ENCODE measurements at places on chromosomes 3 and 15.

GRCh38 chr15:51199541-51199940 lies 104.8 kb upstream of the TNFAIP8L3 start:
- no peak for DNase-seq

DNA sequence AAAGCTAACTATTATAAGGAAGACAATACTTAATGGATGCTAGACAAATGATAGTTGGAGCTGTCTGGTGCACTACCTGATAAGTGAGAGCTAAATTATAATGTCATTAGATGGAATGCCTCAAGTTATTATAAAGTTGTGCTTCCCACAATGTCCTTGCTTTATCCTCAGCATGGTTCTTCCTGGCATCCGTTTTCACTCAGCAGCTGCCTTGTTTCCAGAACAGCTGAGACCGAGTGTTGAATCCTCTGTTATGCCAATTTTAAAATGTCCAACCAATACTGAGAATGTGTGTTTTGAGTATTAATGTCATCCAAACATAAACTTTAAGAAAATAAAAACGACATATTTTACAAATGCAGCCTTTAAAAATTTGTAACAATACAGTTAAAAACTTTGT lies 286.7 kb upstream of the SOX2 start:
- no peak for DNase-seq

DNA sequence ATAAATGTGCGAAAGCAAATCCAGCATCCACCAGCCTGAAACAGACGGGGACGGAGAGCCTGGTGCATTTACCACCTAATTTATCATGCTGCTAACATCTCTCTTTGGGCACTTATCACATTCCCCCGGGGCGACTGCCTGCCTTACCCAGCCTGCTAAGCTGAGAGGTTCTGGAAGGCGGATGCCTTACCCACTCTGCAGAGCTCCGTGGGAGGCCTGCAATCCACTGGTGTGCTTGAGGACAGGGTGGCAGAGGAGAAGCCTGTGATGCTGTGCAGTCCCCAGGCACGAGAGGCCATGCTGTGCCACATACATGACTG lies 25.5 kb downstream of the MGLL start:
- peak; percentile 92 for DNase-seq

GRCh38 chr15:41930221-41930866 lies 36.5 kb upstream of the SPTBN5 start:
- no peak for DNase-seq

DNA sequence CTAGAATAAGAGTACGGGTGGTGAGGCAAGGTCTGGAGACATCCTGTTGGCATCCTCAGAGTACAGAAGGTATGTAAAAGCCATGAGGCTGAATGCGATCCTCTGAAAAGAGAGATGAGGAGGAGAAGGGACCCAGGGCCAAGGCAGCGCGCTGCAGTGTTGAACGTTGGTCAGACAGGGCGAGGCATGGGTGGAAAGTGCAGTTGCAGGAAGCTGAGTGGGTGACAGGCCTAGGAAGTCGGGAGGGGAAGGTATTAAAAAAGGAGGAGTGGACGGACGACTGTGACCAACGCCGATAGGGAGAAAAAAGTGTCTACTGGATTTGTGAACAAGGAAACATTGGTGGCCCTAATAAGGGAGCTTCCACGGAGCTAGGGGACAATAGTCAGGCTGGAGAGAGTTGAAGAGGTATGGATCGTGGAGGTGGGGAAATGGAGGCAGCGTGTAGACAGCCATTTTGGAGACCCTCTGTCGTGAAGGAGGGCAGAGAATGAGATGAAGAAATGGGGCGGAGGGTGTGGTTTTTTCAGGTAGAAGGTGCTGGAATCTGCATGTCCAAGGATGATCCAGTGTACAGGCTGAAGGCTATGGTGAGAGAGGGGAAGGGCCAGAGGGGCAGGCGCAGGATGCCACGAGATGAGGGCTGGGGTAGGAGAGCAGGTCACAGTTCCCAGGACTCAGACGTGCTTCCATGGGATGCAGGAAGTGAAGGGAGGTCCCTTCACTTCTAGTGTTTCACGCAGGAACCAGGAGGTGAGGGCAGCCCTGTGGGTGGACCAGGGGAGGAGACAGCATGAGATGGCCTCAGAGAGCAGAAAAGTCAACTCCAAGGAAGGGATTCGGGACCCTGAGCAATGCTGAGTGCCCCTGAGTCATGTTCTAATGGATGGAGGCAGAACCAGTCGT lies 115.9 kb downstream of the ASB7 start:
- DNase-seq = no peak

DNA sequence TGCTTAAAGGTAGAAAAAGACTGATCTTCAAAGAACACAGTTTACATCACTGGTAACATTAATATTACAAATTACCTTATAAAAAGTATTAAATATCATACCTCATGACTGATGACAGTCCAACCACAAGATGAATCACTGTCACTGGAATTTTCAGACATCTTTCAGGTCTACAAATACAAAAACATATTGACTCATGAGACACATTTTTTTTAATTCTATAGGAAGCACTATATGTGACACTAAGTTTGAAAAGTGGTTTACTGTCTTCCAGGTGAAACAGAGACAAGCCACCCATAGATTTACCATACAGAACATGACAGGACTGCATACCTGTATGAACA lies 18.9 kb downstream of the CCPG1 start:
- DNase-seq = no peak

DNA sequence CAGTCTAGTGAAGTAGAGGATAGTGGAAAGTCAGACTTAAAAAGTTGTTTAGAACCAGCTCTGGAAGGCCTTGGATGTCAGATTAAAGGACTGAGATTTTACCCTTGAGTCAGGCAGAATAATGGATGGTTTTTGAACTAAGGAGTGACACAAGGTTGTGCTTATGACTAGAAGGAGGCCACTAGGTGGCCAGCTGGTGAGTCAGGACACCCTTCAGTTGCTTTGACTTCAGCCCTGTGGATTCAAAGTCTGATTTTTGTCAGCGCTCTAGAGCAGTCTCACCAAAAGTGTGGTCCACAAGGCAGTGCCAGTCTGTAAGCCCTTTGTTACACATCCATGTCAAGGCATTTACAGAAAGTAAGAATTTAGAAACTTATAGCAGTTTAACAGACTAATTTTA lies 3.8 kb upstream of the GABPB1 start:
- no peak for DNase-seq

GRCh38 chr3:14920536-14920935 lies 26.8 kb upstream of the NR2C2 start:
- no peak for DNase-seq

DNA sequence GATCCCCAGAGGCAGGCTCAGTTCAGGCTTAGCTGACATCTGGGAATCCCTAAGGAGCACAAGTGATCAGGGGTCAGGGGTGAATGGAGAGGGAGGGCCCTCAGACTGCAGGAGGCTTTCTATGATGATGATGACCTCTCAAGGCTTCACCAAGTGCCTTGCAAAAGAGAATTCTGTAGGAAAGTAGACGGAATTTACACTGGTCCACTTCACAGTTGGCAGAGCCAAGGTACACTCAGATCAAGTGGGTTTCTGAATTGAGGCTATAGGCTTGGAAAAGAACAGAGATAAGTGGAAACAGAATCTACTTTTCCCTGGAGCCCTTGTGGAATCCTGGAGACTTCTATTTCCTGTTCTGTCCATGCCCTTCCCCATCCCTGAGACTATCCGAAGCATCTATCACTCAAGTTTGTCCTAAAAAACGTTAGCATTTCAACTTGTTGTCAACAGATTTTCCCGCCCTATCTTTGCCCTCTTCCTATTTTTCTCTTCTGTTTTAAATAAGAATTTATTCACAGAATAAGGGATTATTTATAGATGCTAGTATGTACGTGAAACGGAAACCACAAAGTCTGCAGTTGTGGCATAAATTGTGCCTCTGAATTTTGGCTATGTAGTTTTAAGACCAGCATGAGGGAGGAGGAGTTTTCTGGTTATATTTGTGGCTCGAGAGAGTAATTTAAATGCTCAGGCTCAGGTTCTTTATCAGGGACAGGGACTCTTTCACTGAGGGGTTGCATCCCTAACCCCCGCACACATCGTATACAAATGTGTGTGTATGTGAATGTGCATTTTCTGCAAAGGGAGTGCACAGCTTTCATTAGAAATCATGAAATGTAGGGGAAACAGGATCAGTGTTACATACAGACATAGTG lies 12.8 kb downstream of the GCSAM start:
- no peak for DNase-seq

GRCh38 chr3:149992416-149993058 lies 21.8 kb upstream of the PFN2 start:
- DNase-seq = no peak

DNA sequence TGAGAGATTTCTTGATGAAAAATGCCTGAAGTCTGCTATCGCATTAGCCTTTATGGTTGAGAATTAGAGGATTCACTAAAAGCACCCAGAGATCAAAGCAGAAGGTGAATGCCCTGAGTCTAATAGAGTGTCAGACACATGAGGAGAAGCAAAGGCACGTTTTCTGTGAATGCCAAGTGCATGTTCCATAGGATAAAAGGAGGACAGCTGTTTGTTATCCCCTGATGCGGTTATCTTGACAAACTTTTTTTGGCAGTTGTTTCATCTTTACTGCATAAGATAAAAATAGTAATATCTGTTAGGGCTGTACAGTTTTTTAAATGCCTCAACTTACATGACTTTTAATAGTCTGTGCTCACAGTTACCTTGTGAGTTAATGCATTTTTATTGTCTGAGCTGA lies 65.3 kb upstream of the CD96 start:
- DNase-seq = no peak

DNA sequence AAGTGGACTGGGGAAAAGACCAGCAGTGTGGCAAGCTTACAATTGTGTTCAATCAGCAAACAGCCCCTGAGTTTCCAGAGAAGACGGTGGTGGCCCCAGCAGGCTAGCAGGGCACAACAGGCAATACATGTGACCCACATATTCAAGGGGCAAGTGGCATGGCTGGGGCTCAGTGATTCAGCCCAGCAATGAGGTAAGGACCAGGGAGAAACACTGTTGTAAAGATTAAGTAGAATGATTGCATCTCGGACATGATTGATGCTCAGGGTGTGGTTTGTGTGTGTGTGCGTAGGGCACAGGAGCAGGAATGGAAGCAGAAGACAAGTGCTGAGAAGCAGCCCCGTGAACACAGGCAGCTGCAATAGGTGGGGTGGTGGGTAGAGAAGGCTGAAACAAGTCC lies 37.9 kb downstream of the KLHL6 start:
- DNase-seq = no peak

- DNase-seq = no peak
Observed at GRCh38 chr3:155404486-155404885, 111.0 kb upstream of the STRIT1 start.

GRCh38 chr3:68163062-68163461 lies 508.6 kb upstream of the SUCLG2 start:
- DNase-seq = no peak

GRCh38 chr15:63181648-63182047 lies 7.8 kb upstream of the RAB8B start:
- DNase-seq = no peak

GRCh38 chr15:58551764-58552504 lies 120.1 kb downstream of the LIPC start:
- no peak for DNase-seq

DNA sequence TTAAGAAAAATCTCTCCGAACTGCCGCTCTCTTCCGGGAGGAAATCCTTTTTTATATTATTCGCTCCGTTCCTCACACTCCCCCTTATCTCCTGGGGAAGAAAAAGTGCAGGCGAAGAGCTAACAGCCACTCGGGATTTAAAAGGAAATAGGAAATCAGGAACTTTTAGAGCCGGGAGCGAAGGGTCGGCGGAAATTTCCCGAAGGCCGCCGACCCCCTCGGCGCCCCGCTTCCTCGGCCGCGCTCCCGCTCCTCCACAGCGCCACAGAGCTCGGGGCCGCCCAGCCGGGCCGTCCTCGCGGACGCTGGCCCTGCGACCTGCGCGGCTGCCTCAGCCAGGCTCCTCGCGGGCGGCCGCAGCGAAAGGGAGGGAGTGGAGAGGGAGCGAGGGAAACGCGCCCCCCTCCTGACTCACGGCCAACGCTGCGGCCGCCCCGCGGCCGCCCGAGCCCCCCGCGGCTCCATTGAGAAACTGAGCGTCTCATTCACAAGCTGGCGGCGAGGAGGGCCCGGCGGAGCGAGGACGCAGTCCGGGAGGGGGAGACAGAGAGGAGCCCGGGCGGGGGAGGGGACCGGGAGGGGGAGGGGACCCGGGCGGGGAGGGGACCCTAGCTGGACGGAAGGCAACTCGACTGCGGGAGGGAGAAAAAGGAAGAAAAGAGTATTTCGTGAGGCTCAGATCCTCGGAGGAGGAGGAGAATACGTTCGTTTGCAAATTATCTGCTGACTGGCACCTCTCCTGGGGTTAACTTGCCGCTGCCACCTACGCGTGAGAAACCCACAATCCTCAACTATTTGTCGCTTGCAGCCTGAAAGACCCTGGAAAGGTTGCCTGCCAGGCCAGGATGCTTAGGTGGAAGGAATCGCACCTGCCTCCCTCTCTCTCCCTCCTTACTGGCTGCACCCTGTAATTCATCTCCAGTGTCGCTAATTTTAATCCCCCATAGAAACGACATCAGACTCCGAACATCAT lies at the start of gene PTPN9:
Gene PTPN9 (minus strand): TSS at position 368 of the 973 bp plus-strand sequence. CDS start 539 bp downstream, outside the sequence.
- no peak for DNase-seq

GRCh38 chr15:71436854-71437253 lies 321.6 kb downstream of the THSD4 start:
- no peak for DNase-seq

GRCh38 chr15:39596358-39597051 lies 15.6 kb downstream of the THBS1 start:
- DNase-seq = no peak

DNA sequence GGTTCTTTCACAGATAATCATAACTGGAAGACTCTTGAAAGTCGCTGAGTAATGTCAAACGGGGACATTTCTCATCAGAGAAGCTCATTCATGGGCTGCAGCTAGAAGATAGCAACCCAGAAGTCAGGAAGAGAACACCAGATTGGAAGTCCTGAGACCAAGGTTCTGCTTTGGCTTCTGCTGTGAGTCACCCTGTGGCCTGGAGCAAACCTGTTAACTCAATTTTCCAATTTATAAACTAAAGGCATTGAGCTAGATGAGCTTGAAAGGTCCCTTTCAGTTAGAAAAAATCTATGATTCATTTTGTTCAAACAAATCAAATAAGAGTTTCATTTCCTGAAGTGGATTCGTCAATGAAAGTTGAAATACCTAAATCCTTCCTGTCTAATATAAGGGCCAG lies 402.2 kb downstream of the EPHB1 start:
- no peak for DNase-seq

DNA sequence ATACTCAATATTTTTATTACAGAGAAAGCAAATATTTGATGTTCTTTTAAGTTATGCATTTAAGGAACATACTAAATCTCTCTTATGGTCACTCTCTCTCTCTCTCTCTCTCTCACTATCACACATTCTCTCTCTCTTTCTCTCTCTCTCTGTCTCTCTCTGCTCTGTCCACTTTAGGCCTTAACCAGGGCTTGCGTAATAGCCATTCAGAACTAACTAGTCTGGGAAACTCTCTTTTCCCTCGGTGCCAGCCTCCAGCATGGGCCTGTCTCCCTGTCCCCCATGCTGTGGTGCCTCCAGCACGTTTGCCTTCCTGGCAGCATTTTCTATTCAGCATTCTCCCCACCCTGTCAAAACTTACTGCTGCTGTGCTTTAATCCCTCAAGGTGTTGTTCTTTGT lies 389.7 kb downstream of the ROBO1 start:
- no peak for DNase-seq
